H9 (cell line): ENCODE measurements at places on chromosomes 6 and 20.
A peak's percentile ranks its signal among the peaks of the same experiment; 100 is the strongest.

DNA sequence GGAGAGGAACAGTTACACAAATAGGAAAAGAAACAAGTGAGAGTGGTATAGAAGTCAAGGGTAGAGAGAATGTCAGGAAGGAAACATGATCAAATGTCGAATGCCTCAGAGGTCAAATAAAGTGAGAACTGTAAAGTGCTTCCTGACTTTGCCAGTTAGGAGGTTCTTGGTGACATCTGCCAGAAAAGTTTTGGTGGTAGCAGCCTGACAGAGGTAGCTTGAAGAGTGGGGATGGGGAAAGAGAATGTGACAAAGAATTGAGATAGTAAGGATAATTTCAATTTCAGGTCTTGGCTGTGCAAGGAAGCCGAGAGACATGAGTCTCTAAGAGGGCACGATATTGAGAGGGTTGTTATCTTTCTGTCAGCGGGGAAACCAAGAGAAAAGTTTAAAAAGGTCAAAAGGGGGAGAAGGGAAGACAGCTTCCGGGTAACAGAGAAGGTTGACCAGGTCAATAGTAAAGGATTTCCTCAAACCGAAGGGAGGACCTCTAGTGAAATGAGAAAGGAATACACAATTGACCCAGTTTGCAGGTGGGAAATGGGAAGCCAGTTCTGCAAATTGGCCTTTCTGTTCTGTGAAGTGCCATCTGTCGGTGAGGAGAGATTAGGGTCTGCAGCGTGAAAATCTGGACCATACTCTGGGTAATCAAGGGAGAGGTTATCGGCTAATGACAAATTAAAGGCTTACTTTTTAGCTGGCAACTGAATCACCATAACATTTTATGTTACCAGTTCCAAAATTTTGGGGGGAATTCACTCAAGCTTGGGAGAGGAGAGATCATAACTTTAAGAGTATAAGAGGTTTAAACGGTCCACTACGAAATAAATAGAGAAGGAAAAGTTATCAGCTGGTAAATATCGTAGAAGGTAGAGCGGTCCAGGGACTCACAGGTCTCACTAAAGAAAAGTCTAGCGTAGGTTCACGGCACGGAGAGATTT, 973 bp upstream of the BRD2 start:
- peak; percentile 65 for DNase-seq

- DNase-seq = no peak
Observed at GRCh38 chr20:8432435-8433148, 300.5 kb downstream of the PLCB1 start.

- DNase-seq = no peak
Observed at GRCh38 chr6:71124340-71124739, 164.3 kb upstream of the OGFRL1 start.

DNA sequence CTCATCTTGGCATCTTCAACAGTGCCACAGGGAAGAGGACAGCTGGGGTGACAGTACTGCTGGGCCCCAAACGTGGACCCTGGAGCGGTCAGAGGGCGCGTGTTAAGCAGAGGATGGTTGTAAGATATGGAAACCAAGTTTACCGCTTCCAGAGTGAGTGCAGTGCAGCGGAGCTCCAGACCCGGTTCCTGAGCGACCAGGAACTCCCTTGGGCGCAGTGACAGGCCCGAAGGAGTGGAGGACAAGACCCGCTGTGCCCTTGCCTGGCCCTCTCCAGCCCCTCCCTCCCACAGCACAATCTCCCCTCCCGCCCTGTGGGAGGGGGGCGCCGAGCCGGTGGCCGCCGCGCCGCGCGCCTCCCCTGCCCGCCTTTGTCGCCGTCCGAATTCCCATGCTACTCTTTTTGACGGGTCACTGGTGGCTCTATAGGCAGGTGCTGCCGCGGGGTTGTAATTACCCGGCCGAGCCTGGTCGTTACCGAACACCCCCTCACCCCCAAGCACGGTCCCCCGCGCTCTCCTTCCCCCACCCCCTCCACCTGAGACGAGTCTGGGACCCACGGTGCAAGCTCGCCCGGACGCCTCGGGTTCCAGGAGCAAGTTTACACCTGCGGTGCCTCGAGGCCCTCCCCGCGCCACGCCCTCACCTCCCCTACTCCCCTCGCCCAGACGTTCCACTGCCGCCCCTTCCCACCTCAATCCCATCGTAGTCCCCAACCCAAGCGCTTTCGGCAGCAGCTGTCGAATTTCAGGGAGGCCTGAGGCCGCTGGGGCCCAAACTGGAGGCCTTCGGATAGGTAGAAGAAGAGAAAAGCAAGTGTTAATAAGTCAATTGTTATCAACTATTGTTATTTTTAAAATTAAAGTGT, 3.9 kb downstream of the NR2E1 start:
- peak; percentile 51 for DNase-seq

- no peak for DNase-seq
Observed at GRCh38 chr6:17423026-17423425, 29.6 kb downstream of the CAP2 start.

- DNase-seq = no peak
Observed at GRCh38 chr20:45282700-45283550, 23.7 kb upstream of the RBPJL start.

DNA sequence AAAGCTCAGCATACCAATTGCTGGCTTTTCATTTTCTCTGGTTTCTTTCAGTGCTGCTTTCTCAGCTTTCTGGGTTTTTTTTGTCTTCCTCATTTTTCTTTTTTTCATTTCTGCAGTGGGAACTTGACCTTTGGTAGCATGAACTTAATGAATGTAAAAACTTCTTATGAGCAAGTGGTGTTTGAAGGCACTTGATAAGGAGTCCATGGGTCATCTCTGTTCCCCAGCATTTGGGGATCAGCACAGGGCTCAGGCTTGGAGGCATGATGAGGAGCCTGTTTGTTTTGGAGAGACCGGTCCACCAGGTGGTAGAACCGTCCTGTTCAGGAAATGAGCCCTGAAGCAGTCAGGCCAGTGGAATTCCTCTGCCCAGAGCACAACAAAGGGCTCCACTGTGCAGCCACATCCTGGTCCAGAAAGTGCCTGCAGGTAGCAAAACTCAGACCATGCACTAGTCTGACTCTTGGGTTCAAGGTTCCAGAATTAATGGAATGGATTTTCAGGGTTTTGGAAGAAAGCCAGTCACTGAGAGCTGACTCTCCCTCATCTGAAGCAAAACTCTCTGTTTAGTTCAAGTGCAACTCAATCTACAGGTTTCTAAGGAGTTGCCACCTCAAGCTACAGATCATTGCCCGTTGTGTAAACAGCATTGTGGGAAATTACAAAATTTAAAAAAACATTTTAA, 52.3 kb upstream of the ADGRF1 start:
- DNase-seq = no peak

DNA sequence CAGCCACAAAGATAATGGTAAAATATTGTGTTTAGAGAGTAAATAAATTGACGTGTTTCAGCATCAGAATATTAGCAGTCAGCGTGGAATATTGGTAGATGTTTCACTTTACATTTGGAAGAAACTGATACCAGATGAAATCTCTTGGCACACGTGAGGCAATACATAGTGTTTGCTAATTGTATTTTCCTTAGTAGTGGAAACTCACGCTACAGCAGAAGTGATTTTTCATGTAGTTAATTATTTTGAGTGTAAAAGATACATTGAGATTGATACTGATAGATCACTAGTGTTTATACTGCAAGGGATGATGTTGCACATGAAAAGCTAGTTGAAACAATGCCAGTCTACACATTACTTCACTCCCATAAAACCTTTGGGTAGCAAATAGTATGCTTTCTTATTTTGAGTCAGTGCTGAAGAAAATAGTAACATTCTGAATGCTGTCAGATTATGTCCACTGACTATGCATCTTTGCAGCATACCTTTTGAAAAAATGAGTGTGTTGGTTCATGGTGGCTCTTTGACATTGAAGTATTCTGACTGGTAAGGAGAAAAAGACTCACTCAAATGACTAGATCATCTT, 59.3 kb downstream of the CD2AP start:
- DNase-seq = no peak

GRCh38 chr20:62823688-62824475, 7.0 kb downstream of the COL9A3 start:
- peak; percentile 84 for DNase-seq

DNA sequence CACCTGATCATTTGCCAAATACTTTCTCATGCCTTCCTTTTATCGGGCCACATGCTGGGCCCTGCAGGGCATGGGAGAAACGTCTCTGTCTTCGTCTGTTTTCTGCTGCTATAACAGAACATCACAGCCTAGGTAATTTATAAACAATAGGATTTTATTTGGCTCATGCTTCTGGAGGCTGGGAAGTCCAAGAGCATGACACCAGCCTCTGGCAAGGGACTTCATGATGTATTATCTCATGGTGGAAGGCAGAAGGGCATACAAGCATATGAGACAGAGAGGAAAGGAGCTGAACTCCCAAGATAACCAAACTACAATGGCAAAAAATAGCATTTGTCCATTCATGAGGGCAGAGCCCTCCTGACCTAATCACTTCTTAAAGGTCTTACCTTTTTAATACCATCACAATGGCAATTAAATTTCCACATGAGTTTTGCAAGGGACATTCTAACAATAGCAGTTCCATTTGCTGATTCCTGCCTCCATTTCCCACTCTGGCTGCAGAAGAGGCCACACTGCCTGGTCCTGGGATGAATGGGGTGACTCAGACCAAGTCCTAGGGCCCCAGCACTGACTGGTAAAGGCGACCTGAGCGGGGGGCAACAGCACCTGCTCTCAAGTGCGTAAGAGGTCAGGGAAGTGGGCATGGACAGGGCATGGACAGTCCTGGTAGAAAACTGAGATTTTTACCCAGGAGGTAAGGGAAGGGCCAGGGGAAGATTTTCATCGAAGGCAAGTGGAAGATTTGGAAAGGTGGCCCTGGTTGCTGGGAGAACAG, 5.1 kb upstream of the ZBP1 start:
- no peak for DNase-seq

DNA sequence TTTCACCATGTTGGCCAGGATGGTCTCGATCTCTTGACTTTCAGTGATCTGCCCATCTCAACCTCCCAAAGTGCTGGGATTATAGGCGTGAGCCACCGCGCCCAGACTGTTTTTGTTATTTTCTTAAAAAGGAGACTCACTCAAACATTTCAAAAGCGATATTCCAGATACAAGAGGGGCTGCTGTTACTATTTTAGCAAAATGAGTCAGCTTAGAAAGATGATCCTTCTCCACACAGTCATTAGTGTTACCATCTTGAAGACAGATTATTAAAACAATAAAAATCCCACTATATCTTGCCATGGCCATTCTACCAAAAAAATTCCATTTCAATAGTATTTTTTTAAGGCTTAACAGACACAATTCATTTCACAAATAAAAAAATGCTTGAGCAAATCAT, 102.8 kb downstream of the PREP start:
- DNase-seq = no peak

DNA sequence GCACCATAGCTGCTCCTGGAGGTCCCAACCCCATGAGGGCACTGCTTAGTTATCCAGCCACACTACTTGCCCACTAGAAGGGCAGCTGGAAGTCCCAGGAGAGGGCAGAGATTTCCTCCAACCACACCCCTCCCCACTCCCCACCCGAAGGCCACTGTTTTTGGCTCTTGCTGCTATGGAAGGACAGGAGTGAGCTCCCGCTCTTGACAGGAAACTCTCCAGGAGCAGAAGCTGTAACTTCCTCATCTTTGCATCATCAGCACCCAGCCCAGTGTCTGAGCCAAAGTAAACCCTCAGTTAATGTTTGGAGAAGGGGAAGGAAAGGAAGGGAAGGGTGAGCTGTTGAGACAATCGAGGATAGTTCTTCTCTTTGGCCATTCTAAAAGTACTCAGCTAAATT, 120.7 kb downstream of the MTFR2 start:
- DNase-seq = no peak

GRCh38 chr20:62953839-62954703, 1.6 kb downstream of the SLC17A9 start:
- peak; percentile 71 for DNase-seq

DNA sequence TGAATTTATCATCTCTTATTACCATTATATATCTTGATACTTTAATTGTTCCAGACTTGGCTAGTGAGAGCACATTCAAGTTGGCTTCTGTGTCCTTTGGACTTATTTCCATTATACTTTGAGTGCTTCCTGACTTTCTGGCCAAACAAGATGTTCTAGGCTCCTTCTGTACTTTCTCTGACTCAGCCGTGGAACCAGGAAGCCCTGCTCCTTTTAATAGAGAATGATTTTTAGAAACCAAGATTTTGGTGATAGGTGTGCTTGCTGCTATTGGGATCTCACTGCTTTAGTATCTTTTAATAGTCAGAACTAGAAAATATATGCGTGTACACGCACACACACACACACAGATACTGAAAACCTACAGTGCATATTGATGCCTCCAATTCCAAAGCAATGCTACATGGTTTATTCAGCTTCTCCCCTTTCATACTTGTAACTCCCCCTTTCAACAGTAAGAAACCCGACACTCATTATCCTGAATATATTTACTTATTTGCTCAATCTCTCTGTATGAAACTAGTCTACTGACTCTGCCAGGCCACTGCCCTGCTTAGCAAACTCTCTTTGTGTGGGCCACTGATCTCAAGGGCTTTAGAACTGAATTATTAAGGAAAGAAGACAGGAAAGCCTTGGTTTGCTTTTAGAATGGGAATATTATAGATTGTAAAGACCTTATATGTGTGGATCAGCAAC, 42.7 kb upstream of the EZR start:
- no peak for DNase-seq

DNA sequence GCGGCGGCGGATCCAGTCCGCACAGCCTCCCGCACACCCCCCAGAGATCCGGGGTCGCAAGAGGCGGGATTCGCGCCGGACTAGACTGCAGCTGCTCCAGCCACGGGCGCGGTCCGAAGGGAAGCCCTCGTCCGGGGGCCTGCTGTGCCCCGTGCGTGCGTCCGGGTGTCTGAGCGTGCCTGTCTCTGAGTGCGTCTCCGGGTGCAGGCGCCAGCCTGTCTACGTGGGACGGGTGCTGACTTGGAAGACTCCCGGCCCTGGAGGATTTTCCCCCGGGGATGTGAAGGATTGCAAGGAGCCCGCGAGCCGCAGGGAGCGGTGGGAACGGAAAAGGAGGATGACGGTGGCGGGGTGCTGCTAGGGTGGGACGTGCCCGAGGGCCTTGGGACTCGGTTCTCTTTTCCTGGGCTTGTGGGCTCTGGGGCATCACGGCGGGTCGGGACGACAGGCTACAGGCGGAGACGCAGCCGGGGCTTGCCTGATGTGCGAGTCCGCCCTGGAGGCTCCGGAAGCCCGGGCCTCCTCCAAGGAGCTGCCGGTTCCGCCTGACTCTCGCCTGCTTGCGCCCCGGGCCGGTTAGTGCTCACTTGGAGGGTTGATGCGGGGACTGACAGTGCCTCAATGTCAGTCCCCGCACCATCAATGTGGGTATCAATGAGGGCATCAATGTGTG, 5.7 kb downstream of the MAFB start:
- peak; percentile 47 for DNase-seq

DNA sequence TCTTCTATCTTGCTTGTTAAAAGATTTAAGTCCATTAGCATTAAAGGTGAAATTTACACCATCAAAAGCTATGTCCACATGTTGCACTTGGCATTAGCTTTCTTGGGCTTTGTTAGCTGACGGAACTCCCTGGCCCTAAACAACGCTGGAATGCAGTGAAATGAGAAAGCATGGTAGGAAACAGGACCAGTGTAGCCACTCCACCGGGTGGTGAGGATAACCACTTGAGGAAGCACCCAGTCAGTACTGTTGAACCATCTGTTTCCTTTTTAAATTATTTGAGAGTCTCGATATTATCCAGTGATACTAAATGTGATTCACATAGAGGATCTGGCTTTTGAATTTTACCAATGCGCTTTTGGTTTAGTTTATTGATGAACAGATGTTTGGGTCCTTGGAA, 374.9 kb upstream of the NOX3 start:
- DNase-seq = no peak

GRCh38 chr20:2656471-2657117, 4.2 kb downstream of the NOP56 start:
- DNase-seq = no peak
